Kidney epithelial cell (primary cell): ENCODE measurements at places on chromosomes 3 and 15. TPM values are rescaled to one million over a fixed set of nuclear protein-coding genes. Genes with fewer than 3 reads are reported as not detected.

- no peak for DNase-seq
Observed at GRCh38 chr3:45409921-45410320, 21.5 kb downstream of the LARS2 start.

- no peak for DNase-seq
Observed at GRCh38 chr3:128070898-128071591, 18.8 kb downstream of the SEC61A1 start.

DNA sequence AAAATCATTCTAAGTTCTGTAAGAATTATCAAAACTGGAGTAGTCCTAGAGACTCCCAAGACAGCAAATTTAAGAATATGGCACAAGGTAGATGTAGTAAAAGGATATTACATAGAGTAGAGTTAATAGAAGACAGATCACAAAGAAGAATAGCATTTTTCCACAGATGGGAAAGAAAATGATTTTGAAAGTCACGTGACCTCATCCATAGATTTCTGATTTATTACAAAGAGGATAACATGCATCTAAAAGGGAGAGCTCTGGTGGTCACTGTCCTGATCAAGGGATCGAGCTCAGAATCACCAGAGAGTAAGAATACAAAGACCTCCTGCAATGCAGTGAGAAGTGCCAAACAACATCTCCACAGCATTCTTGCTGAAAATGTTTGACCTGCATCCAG, 354.4 kb downstream of the TBL1XR1 start:
- DNase-seq, result no peak

CLEC3B gene
- not detected in 2 replicates for total RNA-seq

RTP1 gene
- not detected in 2 replicates for total RNA-seq

EFCC1 gene
- 0.14 TPM in 1 of 2 replicates, not detected in the other for total RNA-seq
